Amygdala (tissue), 56 donors: ENCODE measurements at places on chromosomes 7 and 10.

DNA sequence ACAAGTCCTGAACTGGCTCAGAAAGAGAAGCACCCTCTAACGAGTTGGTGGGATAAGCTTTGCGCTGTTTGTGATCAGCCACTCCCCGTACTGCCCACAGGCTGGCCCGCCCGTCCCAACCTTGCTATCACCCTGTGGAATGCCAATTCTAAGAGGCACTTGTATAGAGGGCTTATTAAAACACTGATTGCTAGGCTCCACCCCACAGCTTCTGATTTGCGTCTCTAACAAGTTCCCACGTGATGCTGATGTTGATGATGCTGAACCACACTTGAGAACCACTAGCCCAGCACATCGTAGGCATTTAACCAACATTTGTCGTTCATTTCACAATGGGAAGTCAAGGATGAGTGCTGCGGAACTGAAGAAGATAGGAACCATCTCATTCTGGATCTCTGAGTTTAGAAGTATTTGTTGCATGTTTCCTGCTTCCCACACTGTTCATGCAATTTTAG is 12.7 kb upstream of the GSAP start:
- no peak for DNase-seq

DNA sequence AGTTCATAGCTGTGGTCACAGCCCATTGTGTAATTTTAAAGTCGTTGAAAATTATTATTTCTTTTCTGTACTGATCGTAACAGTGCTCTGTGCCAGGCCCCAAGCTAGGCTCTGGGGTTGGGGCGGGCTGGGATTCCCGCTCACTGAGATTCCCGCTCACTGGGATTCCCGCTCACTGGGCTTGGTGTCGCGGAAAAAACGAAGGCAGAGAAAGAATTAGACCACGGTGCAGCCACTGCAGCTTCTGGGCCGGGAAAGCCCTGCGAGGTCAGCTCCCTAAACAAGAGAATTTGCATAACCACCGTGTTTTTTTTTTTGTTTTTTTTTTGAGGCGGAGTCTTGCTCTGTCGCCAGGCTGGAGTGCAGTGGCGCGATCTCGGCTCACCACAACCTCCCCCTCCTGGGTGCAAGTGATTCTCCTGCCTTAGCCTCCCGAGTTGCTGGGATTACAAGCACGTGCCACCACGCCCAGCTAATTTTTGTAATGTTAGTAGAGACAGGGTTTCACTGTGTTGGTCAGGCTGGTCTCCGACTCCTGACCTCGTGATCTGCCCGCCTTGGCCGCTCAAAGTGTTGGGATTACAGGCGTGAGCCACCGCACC is 31.2 kb downstream of the FOXK1 start:
- no peak for DNase-seq

DNA sequence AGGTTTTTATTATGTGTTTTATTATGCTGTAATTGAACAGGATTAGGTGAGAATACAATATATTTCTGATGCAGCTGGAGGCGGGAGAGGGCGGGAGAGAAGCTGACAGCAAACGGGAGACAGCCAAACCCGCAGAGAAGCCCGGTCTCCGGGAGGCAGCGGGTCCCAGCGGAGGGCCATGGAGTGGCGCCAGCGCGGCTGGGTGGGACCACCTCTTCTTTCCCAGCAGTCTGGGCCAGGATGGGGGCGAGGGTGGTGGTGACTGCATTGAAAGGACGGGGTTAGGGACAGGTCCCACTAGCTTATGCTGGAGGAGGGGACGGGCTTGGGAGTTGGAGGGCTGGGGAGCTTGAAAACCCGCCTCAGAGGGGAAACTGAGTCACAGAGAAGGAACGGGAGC is 14.5 kb upstream of the KAZALD1 start:
- DNase-seq: no peak

DNA sequence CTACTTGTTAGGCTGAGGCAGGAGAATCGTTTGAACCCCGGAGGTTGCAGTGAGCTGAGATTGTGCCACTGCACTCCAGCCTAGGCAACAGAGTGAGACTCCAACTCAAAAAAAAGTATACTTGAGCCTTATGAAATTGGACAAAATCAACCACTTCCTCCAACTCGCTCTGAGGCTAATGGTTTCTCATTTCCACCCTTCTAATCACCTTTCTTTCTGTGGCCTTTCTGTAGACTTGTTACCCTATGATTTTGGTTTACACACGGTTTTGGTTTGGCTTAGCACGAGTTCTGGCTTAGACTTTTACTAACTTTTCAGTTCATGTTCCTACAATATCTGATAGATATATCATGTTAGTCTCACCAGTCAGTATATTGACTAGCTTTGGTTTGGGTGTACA is 152.0 kb downstream of the PHTF2 start:
- DNase-seq: no peak

DNA sequence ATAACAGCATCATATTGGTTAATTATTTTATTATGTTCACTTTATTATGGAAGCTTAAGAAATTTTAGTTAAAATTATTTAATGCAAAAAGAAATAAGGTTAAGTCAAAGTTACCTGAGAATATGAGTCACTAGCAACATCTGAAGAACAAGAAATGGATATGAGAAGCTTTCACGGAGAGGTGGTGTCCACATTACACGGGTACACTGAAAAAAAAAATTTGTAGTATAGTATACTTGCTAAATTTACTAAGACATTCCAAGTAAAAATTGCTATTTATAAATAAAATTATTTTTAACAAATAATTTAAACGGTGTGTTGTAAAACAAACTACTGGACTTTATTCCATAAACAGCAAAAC is 63.9 kb downstream of the DPY19L1 start:
- DNase-seq: no peak

DNA sequence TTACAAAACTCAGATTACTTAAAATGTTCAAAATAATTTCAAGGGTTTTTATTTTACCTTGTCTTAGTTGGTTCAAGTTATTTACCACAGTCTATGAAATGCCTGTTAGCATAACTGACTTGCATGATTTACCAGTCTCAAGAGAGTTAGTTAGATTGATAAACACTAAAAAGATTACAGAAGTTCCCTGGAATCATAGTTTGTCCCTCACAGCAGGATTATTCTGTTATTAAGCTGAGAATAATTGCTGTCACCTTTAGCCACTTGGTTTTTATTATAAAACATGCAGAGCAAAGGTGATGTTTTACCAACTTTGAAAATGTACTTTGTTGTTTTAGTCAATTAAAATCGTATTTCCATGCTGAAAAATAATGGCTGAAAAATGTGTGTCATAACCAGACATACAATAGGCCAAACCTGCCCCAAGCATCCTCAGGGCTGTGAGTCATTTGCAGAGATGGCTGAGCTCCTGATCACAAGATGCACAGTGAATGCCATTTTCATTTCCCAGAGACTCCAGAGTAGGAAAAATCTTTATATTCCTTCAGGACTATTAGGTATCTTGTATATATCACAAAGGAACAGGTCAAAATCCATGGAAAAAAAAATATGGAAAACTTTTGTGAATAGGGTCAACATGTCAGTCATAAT is 87.8 kb upstream of the DKK1 start:
- DNase-seq: no peak

DNA sequence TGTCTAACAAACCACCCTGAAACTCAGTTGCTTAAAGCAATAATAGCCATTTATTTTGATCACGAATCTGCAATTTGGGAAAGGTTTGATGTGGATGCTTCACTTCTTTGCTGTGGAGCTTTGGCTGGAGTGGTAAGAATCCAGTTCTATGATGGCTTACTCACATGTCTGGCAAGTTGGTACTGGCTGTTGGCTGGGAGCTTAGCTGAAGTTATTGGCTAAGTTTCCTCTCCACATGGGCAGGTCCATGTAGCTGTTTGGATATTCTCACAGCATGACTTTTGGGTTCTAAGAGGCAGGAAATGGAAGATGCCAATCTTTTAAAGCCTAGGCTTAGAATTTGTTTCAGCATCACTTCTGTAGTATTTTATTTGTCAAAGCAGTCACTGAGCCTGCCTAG is 277.6 kb upstream of the NRP1 start:
- no peak for DNase-seq

DNA sequence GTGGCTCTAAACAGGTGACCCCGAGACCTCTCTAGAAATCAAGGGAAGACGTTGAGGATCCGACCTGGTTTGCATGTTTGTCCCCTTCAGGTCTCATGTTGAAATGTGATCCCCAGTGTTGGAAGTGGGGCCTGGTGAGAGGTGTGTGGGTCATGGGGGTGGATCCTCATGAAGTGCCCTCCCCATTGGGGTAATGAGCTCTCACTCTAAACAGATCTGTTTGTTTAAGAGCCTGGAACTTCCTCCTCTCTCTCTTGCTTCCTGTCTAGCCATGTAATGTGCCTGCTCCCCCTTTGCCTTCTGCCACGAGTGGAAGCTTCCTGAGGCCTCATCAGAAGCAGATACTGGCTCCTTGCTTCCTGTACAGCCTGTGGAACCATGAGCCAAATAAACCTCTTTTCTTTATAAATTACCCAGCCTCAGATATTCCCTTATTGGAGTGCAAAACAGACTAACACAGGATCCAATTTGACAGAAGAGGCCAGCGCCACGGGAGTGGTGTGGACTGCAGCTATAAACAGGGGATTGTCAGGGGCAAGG is 10.8 kb upstream of the POLM start:
- no peak for DNase-seq

DNA sequence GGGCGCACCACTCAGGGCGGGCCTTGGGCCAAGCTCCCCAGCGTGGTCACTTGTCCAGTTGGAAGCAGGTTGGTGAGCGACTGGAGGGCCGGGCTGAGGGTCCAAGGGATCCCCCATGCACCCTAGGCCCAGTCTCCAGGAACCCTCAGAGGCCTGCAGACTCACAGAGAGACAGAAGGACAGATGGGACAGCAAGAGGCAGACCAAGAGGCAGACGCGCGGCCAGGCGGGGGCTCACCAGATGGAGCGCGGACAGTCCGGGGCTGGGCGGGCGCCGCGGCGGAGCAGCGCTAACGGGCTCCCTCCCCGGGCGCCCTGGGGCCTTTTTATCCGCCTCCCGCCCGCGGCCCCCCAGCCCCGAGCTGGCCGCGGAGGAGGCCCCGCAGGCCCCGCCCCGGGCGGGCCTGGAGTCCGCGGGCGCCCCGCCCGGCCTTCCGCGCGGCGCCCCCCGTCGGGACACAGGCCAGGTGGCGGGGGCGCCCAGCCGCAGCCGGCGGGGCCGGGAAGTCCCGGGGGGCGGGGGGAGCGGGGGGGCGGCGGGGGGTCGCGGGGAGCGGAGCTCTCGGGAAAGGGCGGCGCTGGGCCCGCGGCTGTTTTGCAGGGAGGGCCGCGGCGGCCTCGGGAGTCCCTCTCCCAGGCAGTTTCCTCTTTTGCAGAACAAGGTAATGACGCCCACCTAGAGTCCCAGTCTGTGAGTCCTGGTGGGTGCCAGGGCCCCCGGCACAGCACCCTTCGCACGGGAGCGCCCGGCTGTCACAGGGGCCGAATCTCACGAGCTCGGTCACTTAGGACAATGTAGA is at the start of gene LOXL4:
Gene LOXL4, minus strand, starts transcription at position 301 of the 800 bp plus-strand sequence. CDS start 5,175 bp downstream, outside the sequence.
- no peak for DNase-seq
